Stimulated activated CD4-positive, alpha-beta T cell treated with anti-CD3 and anti-CD28 coated beads, Interleukin-4, amount 100 ng/mL, for 1 hour (primary cell): ENCODE measurements at places on chromosomes 11 and 22.

DNA sequence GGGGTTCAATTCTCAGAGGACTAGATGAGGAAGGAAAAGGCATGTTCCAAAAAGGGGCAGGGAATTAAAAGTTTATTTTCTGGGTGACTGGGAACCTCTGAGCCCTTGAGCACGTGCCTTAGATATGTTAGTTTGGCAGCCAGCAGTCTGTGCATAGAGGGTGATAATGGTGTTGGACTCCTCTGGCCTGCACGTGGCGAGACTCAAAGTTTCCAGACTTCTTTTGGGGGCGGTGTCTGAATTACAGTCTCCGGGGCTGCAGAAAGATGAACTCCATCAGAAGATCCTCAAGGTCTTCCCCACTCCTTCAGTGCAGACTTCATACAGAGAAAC lies 861 bp upstream of the ZNRF3 start:
- peak; percentile 6 for DNase-seq

- DNase-seq = no peak
These were observed 204.4 kb downstream of the FAM76B start for GRCh38 chr11:95585069-95585751.

DNA sequence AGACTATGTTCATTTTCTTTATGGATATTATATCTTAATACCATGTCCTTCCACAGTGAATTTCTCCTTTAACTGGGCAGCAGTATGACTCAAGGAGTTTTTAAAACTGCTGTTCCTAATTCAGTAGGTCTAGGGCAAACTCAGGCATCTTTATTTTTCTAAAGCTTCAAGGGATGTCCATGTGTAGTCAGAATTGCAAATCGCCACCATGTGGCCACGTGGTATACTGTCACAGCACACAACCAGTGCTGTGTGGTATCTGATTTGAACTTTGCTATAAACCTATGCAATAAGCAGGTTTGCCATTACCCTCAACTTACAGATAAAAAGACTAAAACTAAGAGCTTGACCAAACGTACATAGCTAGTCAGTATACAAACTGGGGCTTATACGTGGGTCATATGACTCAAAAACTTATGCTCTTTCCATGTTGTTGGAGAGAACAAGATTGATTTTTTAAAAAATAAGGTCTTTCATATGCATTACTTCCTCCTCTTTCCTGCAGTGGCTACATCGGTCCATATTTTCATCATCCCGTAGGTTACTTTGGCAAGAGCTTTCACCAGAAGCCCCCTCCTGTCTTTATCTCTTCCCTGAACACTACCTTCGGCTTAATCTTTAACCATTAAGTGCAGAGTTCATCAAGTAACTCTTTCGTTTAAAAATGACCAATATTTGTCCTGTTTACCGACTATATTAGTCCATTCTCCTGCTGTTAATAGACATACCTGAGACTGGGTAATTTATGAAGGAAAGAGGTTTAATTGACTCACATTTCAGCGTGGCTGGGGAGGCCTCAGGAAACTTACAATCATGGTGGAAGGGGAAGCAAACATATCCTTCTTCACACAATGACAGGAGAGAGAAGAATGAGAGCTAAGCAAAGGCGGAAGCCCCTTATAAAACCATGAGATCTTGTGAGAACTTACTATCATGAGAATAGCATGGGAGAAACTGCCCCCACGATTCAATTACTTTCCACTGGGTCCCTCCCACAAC lies 8.0 kb upstream of the HTATIP2 start:
- peak; percentile 35 for DNase-seq

DNA sequence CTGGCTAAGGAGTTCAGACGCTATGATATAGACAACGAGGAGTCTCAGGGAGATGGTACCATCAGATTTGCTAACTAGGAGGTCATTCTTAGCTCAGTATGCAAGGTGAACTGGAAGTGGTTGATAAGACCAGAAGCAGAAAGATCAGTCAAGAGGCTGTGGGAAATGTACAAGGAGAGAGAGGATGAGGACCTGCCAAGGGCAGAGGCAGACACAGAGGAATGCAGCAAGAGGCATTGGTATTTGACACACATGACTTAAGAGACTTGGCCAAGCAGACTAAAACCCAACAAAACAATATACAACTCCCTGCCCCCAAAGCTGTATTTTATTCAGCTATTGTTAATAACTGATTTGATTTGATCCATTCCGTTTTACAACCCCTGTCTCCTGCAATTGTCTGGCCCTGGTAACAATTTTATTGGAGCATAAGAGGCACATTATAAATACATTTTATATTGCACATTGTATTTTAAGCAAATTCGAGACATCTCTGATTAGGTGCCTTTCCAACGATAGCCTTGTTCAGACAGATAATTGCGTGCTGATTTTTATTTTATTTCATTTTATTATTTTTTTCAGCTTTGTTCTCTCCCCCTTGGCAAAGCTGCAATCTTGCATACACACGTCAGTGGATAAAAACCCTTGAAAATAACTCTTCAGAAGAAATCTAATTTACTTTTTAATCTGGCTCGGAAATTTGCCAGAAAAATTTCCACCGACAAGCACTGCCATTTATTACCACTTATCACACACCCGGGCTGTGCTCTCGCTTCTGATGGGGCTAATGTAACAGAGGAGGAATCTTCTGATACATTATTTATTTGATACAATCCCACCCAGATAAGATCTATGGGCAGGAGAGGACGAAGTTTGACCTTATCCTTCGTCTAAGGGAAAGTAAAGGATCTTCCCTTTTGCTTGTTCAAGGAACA lies 237.8 kb downstream of the NXPE2 start:
- no peak for DNase-seq

DNA sequence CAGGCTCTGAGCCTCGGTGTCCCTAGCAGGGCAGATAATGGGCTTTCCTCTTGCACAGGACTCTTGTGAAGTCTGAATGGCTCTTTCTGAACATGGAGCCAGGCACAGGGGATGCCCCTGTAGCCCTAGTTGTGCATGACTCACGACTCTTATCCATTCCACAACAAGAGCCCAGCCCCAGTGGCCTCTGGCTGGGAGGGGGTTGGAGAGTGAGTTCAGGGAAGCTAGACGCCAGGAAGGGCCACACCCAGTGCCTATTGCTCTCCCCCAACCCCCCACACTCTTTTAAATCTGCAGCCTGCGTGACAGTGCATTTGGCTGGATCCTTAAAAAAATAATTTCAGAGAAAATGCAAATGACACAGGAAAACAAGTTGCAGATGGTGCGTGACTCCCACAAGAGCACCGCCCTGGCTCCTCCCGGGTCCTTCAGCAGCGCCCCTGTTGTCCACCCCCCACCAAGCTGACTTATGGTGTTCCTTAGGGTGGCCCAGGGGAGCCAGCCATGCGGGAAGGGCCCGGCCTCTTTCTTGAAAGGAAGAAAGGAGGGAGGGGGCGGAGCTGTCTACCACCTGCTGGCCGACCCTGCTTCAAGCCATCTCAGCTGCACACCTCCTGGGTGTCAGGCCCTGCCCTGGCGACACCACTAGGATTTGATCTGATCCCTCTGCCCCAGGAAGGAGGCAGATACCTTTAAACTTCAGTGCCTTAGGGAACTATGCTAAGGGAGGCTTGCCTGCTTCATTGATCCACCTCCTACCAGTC lies 74.7 kb downstream of the MN1 start:
- no peak for DNase-seq

DNA sequence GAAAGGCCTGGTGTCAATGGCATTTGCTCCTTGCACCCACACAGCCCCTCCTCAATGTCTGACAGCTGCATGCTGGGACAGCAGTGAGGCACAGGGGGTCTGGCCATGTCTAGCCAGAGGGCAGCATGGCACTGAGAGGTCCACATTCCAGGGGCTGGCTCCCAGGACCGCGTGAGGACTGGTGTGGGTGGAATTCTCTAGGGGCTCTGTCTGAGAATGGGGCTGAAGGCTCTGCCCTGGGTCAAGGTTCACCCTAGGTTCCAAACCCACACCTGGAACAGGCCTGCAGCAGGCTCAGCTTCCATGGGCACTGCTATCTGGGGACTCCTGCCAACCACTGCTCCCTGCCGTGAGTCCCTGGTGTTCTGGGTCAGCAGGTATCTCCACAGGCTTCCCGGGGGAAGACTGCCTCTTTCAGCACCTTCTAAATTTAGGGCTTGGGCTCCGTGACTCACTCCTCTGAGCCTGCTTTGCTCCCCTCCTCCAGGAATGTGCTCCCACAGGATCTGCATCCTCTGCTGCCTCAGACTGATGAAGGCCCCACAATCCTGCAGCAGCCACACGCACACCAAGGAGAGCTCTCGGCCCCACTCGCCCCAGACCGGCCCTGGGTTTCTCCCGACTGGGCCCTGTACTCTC lies 4.2 kb downstream of the STARD10 start:
- no peak for DNase-seq

GRCh38 chr11:126870021-126870420 lies 130.5 kb downstream of the KIRREL3 start:
- no peak for DNase-seq

DNA sequence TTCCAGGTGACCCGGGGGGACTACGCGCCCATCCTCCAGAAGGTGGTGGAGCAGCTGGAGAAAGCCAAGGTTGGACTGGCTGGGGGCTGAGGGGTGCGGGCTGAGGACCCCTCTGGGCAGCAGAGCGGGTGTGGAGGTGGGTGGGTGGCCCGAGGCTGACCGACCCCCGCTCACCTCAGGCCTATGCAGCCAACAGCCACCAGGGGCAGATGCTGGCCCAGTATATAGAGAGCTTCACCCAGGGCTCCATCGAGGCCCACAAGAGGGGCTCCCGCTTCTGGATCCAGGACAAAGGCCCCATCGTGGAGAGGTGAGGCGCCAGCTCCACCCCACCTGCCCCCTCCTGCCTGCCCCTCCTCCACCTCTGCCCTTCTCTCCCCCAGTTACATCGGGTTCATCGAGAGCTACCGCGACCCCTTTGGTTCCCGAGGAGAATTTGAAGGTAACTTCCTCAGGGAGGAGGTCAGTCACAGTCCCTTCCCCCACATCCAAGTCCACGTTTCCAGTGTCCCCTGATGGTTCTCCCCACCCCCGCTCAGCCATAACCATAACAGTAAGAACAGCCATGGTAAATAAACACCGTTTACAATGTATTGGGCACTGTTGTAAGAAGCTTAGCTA lies 11.2 kb downstream of the DPP3 start:
- no peak for DNase-seq

GRCh38 chr22:48205790-48206189 lies 1443.3 kb downstream of the TBC1D22A start:
- no peak for DNase-seq

DNA sequence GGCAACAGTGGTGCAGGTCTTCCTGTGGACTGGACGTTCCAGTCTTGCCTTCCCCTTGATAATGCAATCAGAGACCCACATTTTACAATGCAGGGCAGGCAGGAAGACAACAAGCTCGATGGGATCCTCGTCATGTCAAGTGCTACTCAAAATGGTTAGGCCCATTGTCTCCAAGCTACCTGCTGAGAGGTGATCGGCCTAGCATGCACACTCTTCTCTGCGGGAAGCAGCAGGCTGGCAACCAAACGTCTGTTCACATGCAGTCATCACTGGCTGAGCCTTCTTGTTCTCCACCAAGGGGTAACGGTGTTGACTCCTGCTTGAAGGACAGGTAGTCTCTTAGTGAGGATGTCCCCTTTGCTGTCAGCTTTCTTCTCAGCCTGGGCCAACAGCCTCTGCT lies 25.5 kb upstream of the CD82 start:
- DNase-seq = no peak

DNA sequence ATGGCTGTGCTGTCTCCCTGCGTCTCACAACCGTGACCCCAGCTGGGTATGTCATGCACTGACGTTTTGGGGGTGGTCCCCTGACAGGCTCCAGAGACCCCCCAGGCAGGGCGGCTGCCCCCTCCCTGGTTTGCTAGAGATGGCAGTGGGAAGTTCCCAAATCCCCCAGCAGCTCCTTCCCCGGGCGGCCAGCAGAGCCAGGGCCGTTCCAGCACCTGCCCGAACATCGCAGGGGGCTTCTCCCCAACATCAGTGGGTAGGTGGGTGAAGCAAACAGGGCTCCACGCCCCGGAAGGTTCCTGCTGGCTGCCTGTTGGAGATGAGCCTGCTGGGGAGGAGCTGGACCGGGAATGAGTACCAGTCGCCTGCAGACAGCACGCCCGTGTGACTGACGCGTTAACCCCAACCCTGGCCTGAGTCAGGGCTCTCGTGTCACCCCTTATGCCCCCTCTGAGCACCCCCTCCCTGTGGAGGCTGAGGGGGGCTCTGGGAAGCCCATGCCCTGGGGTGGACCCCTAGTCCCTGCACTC lies 45.6 kb downstream of the GRAMD4 start:
- DNase-seq = no peak

GRCh38 chr11:131855320-131855719 lies 484.9 kb downstream of the NTM start:
- DNase-seq = no peak

- no peak for DNase-seq
These were observed 10.8 kb downstream of the C1QTNF6 start for GRCh38 chr22:37177221-37177620.

- DNase-seq = no peak
These were observed 7.7 kb upstream of the PEX26 start for GRCh38 chr22:18070041-18070440.

DNA sequence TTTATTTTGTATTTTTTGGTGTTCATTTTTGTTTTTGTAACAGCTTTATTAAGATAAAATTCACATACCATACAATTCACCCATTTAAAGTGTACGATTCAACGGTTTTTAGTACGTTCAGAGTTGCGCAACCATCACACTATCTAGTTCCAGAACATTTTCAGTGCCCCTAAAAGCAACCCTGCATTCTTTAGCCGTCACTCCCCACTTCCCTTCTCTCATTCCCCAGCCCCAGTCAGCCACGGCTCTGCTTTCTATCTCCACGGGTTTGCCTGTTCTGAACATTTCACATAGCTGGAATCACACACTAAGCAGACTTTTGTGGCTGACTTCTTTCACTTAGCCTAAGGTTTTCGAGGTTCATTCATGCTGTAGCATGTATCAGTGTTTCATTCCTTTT lies 9.6 kb upstream of the KCNQ1OT1 start:
- DNase-seq = no peak

- no peak for DNase-seq
These were observed at the start of gene PLA2G3 for GRCh38 chr22:31139866-31140716. Gene PLA2G3, minus strand, starts transcription at chr22:31140508. Its CDS starts 154 bp downstream, at chr22:31140354.

GRCh38 chr11:69704508-69705253 lies 859 bp upstream of the FGF19 start:
- DNase-seq = no peak

DNA sequence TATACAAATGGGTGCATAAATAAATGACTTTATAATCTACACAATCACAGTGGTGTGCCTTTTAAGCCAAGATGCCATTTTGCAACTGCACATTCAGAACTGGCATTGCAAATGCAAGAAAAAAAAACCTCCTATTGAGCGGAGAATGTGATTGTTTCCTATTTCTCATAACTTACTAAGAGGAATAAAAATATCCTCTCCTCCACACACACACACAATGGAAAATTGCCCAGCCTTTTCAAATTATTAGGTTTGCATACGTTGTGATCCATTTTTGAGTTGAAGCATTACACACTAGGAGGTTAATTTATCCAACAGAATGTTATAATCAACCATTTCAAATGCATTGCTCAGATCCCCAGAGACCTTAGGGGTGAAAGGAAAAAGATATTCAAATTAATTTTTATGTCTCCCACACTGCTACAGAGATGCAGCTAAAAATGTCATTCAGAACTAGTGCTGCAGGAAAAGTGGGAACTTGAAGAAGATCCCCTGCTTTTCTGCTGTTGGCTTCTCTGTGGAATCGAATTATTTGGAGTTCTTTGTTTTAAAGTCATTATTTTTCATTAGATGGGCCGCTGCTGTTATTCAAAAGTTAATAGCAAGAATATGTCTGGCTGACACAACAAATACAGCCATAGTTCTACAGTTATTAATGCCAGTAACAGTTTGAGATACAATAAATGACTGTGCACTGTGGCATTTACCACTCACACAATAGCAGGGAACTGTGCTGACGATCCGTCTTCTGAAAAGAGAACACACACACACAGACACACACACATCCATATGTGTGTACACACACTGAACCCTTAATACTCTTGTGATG lies 299.9 kb upstream of the ANO5 start:
- DNase-seq = no peak
